ENCODE measurements at places on chromosomes 2 and 18.

DNA sequence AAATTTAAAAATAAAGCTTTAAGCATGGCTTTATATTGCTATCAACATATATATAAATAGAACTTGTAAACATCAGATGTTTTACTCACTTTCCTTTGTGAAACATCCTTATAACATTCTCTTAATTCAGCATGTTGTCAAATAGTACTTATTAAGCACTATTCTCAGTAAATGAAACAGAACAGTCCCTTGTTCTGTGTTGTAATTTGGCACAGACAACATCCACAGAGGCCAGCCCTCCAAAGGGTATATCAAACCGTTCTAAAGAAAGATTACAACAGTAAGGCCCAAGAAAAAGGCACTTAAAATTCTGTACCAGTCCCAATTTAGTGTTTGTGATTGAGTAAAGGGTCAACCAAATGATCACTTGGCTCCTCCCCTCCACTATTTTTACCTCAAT lies 46.0 kb downstream of the GAREM1 start:
- peak; percentile 16 for DNase-seq

DNA sequence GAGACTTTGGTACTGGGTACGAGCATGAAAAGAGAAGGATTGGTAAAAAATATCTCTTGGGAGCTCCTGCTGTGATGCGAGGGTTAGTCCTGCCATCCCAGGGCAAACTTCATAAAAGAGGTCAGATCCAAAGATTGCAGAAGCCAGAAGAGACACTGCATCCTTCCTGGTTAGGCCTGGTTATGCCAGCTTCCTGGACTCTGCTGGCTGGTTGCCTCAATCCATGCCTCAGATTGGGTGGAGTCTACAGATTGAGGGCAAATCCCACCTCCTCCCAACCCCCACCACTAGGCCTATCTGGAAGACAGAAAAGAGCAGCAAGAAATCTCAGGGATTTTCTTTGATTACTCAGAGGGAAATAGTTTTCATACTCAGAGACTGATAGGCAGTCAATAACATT lies 5.3 kb upstream of the ACADL start:
- no peak for DNase-seq

- DNase-seq, result no peak
Measured at GRCh38 chr2:166256896-166257295, 118.8 kb downstream of the SCN9A start.

- DNase-seq, result no peak
Measured at GRCh38 chr2:86786001-86786536, 4.6 kb downstream of the CD8A start.

GRCh38 chr18:5431836-5432575 lies 111.8 kb downstream of the EPB41L3 start:
- no peak for DNase-seq

GRCh38 chr2:13018490-13018889 lies 301.8 kb downstream of the TRIB2 start:
- DNase-seq, result no peak

DNA sequence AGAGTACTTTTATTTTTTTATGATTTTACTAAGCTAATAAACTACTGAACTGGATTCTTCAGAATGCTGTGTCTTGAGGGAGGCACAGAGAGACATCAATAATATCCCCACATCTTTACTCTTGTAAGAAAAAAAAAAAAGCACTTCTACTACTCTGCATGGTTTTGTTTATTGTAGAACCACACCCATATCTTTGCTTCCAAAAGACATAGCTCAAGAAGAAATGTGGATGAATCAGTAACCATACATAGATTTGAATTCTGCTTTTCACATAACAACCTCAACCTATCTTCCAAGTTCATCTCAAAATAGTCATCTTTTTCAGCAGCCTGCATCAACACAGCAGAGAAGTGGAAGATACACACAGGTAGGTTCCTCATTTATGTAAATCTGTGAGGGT lies 12.2 kb upstream of the COL5A2 start:
- DNase-seq, result no peak

DNA sequence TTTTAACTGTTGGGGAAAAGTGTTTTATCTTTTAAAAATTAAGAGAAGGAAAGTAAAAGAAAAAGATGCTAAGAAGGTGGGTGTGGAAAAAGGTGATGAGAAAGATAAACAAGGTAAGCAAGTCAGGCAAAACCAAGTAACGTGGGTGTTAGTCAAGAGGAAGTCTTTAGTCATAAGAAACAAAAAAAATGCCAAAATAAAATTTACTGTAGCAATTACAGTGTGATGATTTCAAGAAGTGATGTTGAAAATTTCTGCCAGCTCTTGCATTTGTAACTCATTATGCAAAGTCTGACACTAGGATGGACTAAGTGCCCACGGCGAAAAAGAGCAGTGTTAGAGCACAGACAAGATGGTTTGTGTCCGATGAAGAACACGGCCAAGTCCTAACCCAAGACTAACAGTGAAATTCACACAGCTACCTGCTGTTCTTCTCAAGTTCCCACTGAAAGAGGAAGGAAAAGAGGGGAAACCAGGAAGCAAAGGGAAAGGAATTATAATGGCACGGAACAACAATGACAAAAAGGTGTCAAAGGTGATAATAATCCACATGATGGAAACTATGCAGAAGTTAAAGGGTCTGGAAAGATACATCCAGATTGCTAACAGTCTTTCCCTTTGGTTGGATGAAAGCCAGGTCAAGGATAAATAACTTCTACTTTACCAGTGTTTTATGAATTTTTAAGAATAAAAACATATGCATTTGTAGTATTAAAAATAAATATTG lies 34.1 kb downstream of the NOL10 start:
- DNase-seq, result no peak

DNA sequence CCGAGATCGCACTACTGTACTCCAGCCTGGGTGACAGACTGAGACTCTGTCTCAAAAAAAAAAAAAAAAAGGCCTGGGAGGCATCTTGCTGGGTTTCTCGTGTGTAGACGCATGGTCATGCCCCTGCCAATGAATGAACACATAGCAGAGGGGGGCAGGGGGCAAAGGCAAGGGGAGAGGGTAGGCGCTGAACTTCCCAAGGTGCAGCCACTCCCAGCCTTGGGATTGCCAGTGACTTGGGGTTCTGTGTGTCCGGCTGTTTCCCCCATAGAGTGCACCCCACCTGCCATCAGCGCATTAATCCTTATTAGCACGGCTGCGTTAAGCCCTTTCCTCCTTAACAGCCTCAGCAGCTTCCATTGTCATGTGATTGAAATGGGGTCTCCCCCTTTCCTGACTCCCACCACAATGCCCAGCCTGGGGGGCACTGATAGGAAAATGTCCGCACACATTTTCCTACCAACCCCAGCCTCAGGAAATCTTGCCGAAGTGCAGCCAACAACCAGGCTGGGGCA lies 225.8 kb downstream of the CELF4 start:
- DNase-seq, result no peak

GRCh38 chr18:40907842-40908241 lies 1047.2 kb upstream of the PIK3C3 start:
- no peak for DNase-seq

DNA sequence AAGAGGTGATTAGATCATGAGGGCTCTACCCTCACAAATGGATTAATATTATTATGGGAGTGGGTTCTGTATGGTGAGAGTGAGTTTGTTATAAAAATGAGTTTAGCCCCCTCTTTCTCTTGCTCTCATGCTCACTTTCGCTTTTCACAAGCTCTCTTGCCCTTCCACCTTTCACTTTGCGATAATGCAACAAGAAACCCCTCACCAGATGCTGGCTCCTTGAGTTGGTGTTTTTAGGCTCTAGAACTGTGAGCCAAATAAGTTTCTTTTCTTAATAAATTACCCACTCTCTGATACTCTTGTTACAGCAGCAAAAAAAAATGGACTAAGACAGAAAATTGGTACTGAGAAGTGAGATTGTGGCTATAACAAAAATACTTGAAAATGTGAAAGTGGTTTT lies 106.5 kb downstream of the EHBP1 start:
- DNase-seq, result no peak

GRCh38 chr2:200422532-200423261 lies 87.2 kb downstream of the KCTD18 start:
- DNase-seq, result no peak

DNA sequence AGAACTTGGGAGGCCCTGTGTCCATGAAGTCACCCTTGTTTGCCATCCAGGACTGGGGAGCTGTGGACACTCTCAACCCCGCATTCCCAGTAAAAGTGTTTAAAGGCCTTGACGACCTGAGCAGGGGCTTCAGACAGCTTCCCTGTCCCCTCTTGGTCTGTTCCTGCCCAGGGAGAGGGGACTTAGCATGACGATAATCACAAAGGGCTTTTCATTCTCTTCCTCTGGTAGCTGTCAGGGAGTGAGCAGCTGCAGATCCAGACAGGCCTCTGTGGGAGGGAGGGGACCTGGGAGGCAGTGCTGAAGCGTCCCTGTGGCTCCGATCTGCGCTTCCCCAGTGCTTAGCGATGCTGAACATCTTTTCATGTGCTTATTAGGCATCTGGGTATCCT lies 77.8 kb upstream of the HS6ST1 start:
- no peak for DNase-seq

- DNase-seq, result no peak
Measured at GRCh38 chr2:70360661-70361270, 58.9 kb upstream of the FAM136A start.

DNA sequence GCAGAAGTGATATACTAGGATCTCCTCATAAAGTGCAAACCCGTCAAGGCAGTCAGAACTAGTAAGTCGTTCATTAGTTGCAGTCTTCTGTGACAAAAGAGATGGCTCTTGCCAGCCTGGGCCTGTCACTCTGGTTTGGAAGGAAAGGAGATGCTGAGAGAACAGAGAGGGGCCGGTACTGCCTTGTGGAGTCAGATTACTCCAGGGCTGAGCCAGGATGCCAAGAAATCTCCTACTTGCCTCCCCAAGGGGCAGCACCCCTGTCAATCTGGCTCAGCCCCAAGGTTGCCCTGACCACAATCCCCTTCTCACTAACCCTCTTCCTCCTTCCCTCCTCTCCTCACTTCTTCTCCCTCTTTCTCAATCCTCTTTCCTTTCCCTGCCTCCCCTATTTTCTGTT lies 62.9 kb upstream of the ASPRV1 start:
- no peak for DNase-seq

- no peak for DNase-seq
Measured at GRCh38 chr18:31636387-31636786, 44.7 kb downstream of the TTR start.

DNA sequence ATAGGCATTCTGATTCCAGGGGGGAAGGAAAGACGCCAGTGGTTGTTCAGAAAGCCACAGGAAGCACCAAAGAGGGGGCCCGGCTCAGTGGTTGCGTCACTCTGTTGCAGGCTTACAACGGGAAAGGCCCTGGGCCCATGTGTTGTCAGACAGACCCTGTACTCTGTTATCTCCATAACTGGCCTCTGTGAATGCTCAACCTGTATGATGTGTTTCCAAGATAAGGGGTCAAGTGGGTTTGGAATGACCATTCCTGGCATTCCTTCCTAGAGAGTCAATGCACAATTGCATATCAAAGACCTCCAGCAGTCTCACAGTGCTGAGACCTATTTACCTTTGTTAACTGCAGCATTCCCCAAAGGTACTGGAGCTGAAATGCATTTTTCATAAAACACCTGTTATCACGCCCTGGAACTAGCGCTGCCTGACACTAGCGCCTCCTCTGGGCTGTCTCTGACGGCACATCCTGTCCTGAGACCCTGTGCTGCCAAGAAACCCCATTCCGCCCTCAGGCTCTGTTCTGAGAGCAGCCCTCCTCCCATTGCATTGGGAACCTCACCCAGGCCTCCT lies 13.2 kb upstream of the LRRFIP1 start:
- no peak for DNase-seq

DNA sequence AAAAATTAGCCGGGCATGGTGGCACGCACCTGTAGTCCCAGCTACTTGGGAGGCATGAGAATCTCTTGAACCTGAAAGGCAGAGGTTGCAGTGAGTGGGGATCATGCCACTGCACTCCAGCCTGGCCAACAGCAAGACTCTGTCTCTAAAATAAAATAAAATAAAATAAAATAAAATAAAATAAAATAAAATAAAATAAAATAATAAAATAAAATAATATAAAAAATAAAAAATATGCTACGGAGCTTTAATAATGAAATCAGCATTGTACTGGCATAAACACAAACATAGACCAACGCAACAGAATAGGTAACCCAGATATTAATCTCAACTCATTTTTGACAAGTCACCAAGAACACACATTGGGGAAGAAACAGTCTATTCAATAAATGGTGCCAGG lies 973.4 kb upstream of the SOX11 start:
- DNase-seq, result no peak

DNA sequence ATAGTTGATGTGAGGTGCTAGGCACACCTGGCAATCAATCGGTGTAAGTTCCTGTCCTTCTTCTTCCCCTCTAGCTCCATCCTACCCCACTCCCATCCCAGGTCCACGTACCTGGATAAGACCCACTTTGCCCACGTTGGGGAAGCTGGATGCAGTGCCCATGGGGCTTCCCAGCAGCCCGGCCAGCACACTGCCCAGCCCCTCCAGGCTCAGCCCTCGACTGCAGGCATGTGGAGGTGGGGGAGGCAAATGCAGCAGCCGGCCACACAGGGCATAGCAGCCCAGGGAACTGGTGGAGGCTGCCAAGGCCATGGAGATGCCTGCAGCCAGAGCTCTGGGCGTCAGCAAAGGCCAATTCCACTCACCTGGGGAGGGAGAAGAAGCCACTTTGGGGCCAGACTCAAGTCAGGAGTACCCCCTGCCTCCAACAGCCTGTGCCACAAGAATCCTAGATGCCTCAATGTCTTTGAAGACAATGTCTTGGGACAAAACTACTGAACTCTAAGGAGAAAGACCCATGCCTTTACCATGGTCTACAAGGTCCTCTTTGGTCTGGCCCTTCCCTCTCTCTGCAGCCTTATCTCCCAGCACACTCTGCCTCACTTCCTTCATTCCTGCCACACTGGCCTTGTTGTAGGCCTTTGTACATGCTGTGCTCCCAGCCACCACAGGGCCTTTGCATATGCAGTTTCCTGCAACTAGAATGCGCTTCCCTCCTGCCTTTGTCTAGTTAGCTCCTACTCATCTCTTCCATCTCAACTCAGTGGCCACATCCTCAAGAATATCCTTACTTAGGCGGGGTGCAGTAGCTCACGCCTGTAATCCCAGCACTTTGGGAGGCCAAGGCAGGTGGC lies 4.5 kb downstream of the SLC23A3 start:
- DNase-seq, result peak; percentile 7

Data from adrenal gland (tissue), 19 donors.